ENCODE measurements at places on chromosomes 4 and X.

DNA sequence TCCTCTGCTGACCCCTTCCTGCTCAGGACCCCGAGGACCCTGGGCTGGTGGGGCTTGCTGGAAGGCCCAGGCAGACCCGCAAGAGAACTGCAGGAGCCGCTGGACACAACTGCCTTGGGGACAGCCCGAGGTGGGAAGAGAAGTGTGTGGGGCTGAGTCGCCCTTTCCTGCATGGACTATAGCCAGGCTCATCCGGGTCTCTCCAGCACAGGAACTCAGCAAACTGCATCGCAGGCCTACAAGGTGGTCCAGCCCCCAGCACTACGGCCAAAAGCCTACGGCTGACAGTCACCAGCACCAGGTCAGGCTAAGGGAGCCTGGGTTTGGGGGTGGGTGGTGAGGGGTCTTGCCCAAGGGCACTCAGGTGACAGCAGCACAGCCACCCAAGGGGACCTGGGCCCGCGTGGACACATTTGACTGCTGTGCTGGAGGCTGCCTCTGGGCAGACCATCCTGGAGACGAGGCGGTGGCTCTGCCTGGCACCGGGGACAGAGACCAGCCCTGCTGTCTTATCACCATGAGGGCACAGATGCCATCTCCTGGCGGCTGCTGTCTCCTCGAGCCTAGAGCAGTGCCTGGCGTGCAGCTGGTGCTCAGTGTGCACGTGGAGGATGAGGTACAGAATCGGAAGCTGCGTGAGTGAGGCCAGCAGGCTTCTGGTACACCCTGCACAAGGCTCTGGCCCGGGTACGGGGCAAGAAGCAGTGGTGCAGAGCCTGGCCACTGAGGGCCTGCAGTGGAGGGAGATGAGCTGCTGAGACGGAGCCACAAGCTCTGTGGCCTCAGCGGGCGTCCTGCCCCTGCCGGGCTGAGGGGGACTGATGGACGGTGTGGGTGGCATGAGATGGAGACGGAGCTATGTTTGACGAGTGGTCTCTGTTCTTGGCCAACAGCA, 15.1 kb downstream of the LRPAP1 start:
- DNase-seq = no peak

DNA sequence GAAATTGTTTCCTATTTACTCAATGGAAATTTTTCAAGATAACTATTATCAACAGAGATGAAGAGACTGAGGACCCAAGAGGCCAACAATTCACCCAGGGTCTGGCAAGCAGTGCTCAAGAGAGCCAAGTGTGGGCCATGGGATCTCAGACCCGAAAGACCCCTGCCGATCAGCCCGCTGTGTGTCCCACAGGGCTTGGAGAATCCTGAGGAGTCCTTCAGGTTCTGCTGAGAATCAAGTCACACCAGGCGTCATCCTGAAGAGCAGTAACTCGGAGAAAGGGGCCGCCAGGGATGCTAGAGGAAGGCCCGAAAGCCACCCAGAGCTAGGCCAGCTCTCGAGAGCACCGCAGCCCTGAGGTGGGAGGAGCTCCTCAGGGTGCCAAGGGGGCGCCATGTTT, 48.7 kb downstream of the FGFRL1 start:
- no peak for DNase-seq

DNA sequence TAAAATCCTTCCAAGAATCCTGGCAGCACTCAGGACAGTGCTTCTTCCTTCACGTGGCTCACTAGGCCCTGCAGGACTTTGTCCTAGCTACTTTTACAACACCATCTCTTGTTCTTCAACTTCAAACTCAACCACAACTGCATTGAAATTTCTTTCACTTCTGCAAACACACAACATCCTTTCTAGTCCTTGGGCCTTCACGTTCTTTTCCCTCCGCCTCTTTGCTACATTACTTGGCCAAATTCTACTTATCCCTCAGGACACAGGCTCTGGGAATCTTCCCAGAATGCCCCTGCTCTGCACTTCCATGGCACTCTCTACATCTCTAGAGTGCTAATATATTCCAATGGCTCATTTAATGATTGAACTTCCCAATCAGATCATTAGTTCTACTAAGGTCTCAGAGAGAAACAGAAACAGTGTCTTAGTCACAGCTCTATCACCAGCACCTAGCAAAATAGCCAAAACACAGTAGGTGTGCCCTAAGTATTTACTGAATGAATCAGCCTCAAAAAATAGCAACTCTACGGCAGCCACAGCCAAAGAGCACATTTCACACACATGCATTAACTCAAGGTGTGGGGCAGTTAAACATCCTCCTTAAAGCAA, 73.3 kb downstream of the MANBA start:
- no peak for DNase-seq

- no peak for DNase-seq
Observed at GRCh38 chrX:70481471-70482270, 37.0 kb downstream of the DLG3 start.

DNA sequence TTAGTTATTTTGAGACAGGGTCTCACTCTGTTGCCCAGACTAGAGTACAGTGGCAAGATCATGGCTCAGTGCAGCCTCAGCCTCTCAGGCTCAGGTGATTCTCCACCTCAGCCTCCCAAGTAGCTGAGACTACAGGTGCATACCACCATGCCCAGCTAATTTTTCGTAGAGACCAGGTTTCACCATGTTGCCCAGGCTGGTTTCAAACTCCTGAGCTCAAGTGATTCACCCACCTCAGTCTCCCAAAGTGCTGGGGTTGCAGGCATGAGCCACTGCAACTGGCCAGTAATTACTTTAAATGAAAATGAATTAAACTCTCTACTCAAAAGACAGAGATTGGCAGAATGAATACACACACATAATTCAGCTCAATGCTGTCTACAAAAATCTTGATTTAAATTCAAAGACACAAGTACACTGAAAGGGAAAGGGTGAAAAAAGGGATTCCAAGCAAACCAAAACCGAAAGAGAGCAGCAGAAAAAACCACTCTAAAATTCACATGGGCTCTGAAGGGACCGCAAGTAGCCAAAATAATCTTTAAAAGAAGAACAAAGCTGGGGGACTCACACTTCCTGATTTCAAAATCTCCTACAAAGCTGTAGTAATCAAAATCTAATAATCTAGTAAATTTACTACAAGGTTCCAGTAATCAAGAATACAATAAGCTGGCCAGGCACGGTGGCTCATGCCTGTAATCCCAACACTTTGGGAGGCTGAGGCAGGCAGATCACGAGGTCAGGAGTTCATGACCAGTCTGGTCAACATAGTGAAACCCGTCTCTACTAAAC, 11.8 kb upstream of the SPON2 start:
- DNase-seq = no peak

- DNase-seq = no peak
Observed at GRCh38 chrX:10617999-10618351, 2.4 kb downstream of the MID1 start.

DNA sequence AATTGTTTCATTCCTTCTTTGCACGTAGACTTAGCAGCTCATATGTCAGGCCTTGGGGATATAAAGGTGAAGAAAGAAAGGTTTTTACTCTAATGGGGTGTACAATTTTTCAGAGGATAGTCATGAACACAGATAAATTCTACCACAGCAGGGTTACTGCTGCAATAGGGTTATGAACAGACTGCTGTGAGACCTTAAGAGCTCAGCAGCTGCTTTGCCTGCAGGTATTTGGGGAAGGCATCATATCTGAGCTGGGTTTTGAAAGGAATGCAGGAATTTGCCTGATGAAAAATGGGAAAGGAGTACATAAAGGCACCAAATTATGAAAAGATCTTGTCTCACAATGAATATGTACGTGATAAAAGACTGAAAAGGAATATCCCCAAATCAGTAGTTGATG, 128.9 kb downstream of the CEP135 start:
- DNase-seq = no peak

DNA sequence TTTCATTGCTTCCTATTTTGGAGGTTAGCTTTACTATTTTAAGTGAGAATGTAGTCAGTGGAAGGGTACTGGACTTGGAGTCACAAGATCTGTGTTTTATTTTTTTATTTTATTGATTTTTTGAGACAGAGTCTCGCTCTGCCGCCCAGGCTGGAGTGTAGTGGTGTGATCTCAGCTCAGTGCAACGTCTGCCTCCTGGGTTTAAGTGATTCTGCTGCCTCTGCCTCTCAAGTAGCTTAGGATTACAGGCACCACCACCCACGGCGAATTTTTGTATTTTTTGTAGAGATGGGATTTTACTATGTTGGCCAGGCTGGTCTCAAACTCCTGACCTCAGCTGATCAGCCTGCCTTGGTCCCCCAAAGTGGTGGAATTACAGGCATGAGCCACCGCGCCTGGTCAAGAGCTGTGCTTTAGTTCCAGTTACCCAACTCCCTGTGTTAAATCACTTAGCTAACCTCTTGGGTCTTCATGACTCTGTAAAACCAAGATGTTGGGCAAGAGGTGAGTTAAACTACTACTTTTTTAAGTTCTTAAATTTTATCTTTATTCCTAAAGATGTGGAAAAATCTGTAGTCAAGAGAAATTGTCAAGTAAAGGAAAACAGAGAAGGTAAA, 11.2 kb downstream of the USP9X start:
- DNase-seq = no peak

GRCh38 chr4:78984593-78984992, 45.4 kb upstream of the PAQR3 start:
- no peak for DNase-seq

GRCh38 chrX:22249371-22249770, 23.3 kb upstream of the CBLL2 start:
- DNase-seq = no peak

- DNase-seq = no peak
Observed at GRCh38 chr4:82230306-82230705, 143.5 kb downstream of the HNRNPD start.

- DNase-seq = no peak
Observed at GRCh38 chrX:43743100-43743822, 87.2 kb downstream of the MAOA start.

- no peak for DNase-seq
Observed at GRCh38 chr4:88021824-88022223, 14.4 kb downstream of the PKD2 start.

GRCh38 chr4:31557437-31557836, 837.3 kb downstream of the PCDH7 start:
- DNase-seq = no peak
